Activated CD4-positive, alpha-beta T cell treated with anti-CD3 and anti-CD28 coated beads for 4 hours (primary cell): ENCODE measurements at places on chromosomes 3 and 15.

- no peak for DNase-seq
Observed at GRCh38 chr3:195394024-195394423, 48.8 kb downstream of the ACAP2 start.

DNA sequence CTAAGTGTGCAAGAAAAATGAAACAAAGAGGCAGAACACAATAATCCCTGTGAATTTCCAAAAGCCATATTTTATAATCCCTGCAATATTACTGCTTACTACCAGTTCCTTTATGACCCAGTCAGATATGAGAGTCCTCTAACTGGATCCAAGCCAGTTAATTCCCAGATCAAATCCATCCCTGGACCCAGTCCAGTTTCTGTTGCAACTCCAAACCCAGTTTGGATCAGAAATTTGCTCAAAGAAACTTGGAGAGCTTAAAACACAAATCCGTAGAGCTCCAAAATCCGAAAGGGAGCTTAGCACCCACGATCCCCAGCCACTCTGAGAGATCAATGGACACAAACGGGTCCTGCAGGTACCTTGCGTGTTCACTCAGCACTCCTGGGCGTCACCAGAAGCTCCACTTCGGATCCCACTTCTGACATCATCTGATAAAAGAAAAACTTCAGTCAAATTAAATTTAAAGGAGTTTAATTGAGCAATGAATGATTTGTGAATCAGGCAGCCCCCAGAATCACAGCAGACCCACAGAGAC lies 32.6 kb upstream of the THUMPD3 start:
- no peak for DNase-seq

DNA sequence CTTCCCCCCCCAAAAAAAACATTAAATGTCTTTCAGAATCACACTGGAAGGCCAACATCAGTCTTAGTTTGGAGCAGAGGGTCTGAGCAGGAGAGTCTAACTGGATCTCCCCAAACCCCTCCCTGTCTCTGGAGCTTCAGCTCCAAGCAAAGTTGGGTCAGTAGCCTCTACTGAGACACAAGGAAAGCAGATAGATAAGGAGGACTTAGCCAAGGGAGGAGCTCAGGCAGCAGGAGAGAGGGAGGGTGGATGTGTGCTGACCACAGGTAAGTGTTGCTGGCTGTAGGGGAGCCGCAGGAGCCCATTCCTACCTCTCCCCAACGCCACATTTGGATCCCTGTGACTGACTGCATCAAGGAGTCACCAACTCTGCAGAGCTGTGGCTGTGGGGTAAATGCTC lies 7.0 kb downstream of the PLCB2 start:
- DNase-seq: no peak

GRCh38 chr3:129992781-129993180 lies 18.3 kb downstream of the TRH start:
- DNase-seq: no peak

DNA sequence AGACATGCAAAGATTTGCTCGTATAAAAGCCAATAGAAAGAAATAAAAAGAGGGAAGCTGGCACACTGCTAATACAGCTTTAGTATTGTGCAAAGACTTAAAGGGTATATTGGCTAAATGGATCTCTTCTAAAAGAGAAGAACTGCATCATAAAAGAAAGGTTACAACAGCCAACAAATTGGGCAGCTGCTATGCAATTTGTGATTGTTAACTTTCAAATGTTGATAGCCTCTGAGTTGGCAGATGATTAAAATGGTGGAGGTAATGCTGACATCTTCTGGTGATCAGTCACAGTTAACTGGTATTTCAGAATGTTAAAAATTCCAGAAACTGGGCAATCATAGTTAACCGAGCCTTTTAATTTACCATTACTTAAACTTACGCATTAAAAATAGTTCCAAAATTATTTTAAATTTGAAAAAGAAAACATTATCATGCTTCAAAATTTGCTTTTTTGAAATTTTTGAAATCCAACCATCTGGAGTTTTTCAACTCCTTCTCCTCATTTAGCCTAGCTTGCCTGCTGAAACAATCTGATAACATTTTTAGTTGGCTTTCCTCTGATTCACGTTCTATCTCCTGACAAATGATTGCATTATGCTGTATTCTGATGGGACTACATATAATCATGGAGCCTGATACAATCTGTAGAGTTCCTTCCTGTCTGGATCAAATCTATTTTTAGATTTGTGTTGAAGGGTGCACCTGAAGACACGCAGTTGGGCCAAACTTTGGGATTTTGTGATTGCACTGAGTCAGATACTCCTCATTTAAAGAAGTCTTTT lies 144.0 kb upstream of the PDZRN3 start:
- no peak for DNase-seq

GRCh38 chr3:177527182-177527581 lies 329.9 kb upstream of the TBL1XR1 start:
- no peak for DNase-seq

- peak; percentile 65 for DNase-seq
Observed at GRCh38 chr15:51775967-51776816, 24.8 kb downstream of the TMOD2 start.

GRCh38 chr15:57537072-57537471 lies 54.6 kb upstream of the MYZAP start:
- no peak for DNase-seq

DNA sequence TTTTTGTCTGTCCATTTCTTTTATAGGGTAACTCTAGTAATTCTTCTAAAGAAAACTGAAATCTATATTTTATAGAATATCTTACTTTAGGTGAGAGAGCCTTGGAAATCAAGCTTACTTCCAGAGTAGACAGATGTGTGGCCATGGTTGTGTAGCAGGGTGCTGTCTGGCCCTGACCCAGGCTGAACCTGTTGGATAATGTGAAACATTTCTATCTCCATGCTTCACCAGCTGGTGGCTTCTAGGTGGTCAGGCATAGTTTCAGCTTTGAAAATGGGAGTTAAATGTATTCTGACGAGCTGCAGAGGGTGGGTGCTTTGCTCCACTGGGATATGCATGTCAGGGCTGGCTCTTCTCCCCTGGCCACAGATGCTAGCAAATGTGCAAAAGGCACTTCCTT lies 20.8 kb upstream of the NR2C2 start:
- no peak for DNase-seq

DNA sequence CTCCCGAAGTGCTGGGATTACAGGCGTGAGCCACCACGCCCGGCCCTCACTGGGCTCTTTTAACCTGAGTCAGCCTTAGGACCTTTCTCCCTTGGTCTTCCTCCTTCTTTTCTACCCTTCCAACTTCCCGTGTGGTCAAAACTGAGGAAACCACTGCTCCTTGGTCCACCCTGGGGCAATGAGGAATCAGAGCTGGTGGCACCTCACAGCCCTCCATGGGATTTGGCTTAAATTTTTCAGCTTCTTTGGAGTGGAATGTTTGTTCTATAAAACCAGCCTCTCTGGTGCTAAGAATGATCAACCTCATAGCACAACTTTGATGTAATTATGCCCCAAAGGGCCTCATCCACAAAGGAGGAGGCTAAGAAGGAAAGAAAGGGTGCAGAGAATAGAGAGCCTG lies 76.6 kb upstream of the CFAP20DC start:
- no peak for DNase-seq

DNA sequence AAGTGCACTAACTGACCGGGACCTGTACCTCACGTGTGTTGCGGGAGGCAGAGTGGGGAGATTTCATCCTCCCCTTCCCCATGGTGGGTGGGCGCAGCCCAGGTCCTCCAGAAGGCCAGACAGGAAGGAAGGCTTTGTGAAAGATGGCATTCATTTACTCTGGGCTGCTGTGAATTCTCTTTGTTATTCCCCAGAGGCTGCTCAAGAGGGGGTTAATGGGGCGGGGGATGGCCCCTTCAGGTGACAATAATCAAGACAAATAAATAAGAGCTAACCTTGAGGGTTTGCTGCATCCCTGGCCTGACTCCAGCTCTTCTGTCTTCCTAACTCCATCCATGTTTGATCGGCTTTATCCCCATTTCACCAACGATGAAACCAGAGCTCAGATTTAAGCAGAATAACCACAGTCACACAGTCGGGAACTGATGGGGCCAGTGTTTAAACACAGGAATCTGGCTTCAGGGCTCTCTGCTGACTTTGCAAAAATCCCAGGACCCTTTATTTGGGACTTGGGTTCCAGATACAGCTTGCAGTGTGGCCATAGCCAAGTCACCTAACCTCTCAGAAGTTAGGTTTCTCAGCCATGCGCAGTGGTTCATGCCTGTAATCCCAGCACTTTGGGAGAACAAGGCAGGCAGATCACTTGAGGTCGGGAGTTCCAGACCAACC lies 16.5 kb downstream of the PIF1 start:
- no peak for DNase-seq

- no peak for DNase-seq
Observed at GRCh38 chr3:144031938-144032337, 60.3 kb downstream of the DIPK2A start.

DNA sequence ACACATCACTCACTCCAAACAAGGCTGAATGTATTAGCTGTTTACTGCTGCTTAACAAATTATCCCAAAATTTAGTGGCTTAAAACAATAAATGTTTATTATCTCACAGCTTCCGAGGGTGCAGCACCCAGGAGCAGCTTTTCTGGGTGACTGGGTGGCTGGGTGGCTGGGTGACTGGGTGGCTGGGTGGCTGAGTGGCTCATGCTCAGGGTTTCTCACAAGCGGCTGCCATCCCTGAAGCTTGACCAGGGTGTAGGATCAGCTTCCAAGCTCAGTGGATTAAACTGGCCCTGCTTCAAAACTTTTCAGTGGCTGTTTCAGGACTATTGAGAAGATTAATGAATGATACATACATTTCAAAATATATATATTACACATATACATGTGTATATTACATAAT lies 2.3 kb upstream of the CYP11A1 start:
- DNase-seq: no peak

DNA sequence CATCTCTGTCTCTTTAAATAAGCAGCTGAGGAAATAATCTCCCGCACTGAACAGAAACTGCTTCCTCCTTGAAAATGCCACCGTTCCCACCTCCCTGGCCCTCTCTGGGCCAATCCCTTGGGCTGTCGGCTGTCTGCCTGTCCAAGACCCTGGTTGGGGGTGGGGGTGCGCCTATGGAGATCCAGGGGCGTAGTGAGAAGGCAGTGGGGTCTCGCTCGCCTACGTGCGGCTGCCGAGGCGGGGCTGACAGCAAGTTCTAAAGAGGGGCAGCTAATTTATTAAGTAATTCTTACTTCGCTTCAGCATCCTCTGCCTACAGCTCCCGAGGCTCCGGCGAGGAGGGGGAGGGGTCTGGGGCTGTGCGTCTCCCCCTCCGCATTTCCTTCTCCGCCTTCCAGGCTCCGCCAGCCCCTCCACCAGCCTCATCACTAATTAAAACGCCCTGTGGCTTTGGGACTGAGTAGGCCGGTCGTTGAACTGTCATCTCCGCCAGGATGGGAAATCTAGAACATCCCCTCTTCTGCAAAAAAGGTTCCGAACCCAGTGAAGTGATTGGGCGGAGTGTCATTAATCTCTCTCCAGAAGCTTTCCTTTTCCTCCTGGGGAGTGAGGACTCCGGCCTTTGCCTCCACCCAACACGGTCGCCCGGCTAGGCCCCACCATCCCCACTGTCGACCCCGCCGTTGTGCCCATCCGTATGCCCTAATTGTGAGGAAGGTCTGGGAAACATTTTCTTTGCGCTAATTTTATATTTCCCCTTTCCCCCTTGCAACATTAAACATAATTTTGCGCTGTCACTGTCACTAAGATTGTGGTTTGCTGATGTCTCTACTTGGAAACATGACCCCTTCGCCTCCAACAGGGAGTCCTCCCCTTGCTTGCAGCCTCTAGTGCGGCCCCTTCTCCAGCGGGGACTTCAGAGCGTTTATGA lies 16.9 kb downstream of the NR2F2 start:
- no peak for DNase-seq
